ENCODE measurements at places on chromosomes 16 and 17. TPM values are rescaled to one million over a fixed set of nuclear protein-coding genes. Genes with fewer than 3 reads are reported as not detected.

MYOCD gene
- 7.2 TPM for total RNA-seq

EIF5A gene
- total RNA-seq: 1,066 TPM

CD300E gene
- not detected for total RNA-seq

KRTAP2-1 gene
- total RNA-seq: not detected

RND2 gene
- 0.36 TPM for total RNA-seq

ETV4 gene
- 3.5 TPM for total RNA-seq

SMIM22 gene
- not detected for total RNA-seq

OR3A3 gene
- not detected for total RNA-seq

SLC35G6 gene
- total RNA-seq: not detected

DUSP14 gene
- total RNA-seq: 113 TPM

SPIRE2 gene
- total RNA-seq: 1.7 TPM

HOXB2 gene
- total RNA-seq: not detected

KLHL10 gene
- not detected for total RNA-seq

SNX20 gene
- not detected for total RNA-seq

GUCY2D gene
- not detected for total RNA-seq

NPIPB4 gene
- 36.6 TPM for total RNA-seq

KCNH4 gene
- total RNA-seq: not detected

CHAD gene
- total RNA-seq: not detected

TMEM97 gene
- 17.6 TPM for total RNA-seq

ADAD2 gene
- not detected for total RNA-seq

RPRML gene
- not detected for total RNA-seq

GNGT2 gene
- total RNA-seq: not detected

TBX4 gene
- total RNA-seq: not detected

MMP15 gene
- 1.1 TPM for total RNA-seq

CD19 gene
- not detected for total RNA-seq

USP31 gene
- total RNA-seq: 5.3 TPM

SRL gene
- total RNA-seq: not detected

CTRL gene
- 0.36 TPM for total RNA-seq

SMURF2 gene
- total RNA-seq: 132 TPM

CDH11 gene
- total RNA-seq: 536 TPM

ASGR1 gene
- 1.6 TPM for total RNA-seq

TLCD1 gene
- 9.1 TPM for total RNA-seq

SLFN14 gene
- total RNA-seq: not detected

BICDL2 gene
- total RNA-seq: not detected

CSH1 gene
- not detected for total RNA-seq
